GM12878 (cell line): ENCODE measurements at places on chromosomes 6 and 20. TPM values are rescaled to one million over a fixed set of nuclear protein-coding genes. Genes with fewer than 3 reads are reported as not detected.

Gene COL20A1
- not detected in 2 replicates for polyA plus RNA-seq

- DNase-seq = no peak
Measured at GRCh38 chr6:30570740-30571074, 535 bp upstream of the ABCF1 start.

GRCh38 chr20:46814366-46815232 lies 80.0 kb upstream of the EYA2 start:
- no peak for DNase-seq

DNA sequence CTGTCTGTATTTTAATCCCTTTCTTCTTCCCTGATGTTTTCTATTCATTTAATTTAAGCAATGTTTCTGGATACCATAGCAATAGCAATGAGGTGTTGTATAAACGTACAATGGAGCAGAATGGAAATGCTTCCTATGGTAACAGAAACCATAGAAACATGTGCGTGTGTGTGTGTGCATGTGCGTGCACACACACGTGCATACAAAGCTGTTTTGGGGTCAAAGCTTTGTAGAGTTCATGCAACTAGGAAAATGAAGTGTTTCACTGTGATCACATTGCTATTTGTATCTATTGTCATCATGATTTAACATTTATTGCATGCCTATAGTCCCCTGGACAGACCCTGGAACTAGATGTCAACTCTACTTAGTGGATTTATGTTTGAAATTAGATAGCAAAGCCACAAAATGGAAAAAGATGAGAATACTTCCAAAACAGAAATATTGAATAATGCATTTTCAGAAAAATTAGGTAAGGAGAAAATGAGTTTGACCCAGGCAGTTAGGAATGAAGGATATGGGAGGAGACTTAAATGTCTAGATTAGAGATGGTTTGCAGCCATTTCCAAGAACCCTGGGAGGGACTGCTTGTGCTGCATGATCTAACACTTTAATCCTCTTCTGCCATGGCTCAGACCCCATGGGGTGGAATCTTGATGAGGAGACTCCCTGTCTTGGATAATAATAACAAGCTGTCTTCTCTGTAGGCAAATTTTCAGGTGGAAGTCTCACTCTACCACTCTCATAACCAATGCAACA lies 124.4 kb downstream of the TRMT11 start:
- no peak for DNase-seq

GRCh38 chr6:84805145-84805544 lies 40.7 kb upstream of the TBX18 start:
- no peak for DNase-seq

GRCh38 chr20:63381781-63382431 lies 20.8 kb upstream of the CHRNA4 start:
- no peak for DNase-seq

- DNase-seq = no peak
Measured at GRCh38 chr6:11631008-11631407, 93.5 kb downstream of the TMEM170B start.
